ENCODE measurements at places on chromosomes 7 and 10.

GRCh38 chr10:8511026-8511425, 456.5 kb downstream of the GATA3 start:
- DNase-seq, result no peak

GRCh38 chr10:11863353-11864109, 40.4 kb downstream of the PROSER2 start:
- DNase-seq, result no peak

DNA sequence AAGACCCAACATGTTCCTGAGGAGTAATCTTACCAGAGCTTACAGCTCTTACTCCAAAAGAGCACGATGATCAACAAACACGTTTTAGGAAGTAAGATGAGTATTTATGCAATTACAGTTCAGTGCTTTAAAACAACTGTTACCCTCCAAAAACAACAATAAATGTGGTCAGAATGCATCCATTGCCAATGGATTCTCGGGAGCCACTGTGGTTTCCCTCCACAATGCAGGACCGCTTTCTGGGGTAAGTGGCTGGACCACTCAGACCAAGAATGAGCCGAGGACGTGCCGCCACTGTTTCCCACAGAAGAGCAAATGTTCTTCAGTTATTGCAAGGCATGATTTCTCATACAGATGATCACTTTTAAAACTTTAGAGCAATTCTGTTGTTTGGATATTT, 232.3 kb upstream of the MKLN1 start:
- no peak for DNase-seq

GRCh38 chr7:23653942-23654341, 26.1 kb upstream of the FAM221A start:
- DNase-seq, result no peak

DNA sequence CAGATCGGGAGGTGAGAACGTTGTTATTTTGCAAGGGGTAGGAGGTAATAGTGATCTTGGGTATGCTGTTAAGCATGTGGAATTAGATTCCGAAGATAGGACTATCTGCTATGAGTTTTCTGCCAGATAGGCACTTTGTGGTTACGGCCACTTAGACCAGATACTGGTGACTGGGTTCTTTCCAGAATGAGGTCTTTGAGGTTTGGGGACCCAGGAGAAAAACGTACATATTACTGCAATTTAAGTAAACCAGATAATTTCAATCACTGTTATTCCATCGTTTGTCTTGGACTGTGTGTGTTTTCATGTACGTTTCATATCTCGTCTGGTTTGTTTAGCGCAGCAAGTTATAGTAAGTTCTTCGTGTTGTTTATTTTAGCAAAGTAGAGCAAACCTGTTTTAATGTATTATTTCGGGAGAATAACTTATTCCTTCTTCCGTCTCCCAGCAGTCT, 312 bp downstream of the ARL4A start:
- no peak for DNase-seq

DNA sequence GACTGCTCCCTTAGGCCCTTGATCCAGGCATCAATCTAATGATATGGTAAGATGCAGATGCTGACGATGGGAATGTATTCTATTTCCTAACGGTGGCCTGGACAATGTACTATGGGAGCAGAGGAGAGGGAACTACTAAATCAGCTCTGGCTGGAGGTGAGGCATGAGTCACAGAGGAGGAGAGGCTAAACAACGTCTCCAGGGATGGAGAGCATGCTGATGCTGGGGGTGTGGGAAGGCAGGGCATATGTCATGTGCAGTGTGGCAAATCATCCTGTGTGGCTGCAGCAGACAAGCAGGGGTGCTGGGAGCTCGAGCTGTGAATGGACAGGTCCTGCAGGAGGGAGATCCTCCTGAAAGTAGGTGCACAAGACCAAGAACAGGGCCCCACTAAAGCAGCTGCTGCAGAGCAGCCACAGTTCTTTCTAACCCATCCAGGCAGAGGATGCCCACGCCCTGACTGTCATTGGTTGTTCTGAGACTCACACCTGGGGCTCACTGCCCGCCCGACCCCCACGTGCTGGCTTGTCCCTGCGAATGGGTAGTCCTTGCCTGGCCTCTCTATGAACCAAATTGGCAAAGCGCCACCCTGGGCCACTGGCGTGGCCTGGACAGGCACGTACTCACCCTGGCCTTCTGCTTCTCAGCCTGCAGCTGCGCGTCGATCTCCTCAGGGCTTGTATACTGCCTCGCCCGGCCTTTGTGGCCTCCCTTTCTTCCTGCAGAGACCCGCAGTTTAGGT, 4.0 kb downstream of the PDAP1 start:
- no peak for DNase-seq

DNA sequence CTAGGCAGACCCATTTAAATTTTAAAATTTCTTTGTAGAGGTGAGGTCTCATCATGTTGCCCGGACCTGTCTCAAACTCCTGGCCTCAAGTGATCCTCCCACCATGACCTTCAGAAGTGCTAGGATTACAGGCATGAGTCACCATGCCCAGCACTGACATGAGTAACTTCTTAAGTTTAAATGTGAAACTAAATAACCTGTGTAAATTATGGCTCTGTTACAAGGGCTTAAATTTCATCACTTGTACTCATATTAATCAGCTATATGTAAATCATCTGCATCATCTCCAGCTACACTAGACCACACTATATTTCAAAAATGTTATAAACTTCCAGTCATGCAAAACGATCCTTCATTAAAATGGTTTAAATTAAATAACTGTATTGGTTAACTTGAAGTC, 56.1 kb downstream of the ATAD1 start:
- no peak for DNase-seq

DNA sequence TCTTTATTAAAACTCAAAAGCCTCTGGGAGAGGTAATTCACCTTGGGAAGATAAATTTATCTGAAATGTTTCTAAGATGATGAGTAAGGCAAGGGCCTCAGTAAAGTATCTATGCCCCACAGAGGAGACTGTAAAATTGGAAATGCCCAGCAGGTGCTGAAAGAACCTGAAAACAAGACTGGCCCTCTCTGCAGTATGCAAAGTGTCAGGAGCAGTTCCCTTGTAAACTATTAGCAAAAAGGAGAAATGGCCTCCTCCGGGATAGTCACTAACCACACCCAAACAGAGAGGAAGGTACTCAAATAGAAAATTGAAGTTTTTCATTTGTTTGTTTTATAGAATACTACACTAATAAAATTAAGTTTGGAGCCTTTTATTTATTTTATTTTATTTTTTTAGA, 81.2 kb downstream of the FZD1 start:
- no peak for DNase-seq

- no peak for DNase-seq
Observed at GRCh38 chr7:37923996-37924395, 3.6 kb downstream of the EPDR1 start.

DNA sequence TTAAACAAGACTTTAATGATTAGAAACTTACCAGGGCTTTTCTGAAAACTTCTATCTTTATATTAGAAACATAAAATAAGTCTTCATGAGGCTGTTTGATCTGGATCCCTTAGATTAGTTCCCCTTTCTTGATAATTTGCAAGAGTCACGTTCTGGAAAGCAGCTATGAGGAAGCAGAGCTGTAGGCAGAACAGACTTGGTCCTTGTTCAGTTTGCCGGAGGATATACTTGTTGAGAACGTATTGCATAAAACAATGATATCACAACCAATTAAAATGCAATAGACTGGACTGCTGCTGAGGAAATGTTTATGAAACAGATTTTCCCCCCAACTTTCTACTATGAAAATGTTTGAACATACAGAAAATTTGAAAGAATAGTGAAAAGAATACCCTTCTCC, 2.8 kb downstream of the SAMD9L start:
- no peak for DNase-seq

GRCh38 chr7:77697535-77697831, 1.2 kb downstream of the RSBN1L start:
- DNase-seq, result no peak

Data from stimulated activated CD8-positive, alpha-beta memory T cell treated with anti-CD3 and anti-CD28 coated beads, Interleukin-7, amount 100 ng/mL, for 1 hour (primary cell).